ENCODE measurements at places on chromosomes 1 and 21.

- DNase-seq: no peak
Measured at GRCh38 chr1:206100226-206100815, 16.9 kb downstream of the AVPR1B start.

- no peak for DNase-seq
Measured at GRCh38 chr1:102262994-102263393, 266.3 kb upstream of the OLFM3 start.

- no peak for DNase-seq
Measured at GRCh38 chr1:182716740-182717720, 32.6 kb upstream of the RGS8 start.

DNA sequence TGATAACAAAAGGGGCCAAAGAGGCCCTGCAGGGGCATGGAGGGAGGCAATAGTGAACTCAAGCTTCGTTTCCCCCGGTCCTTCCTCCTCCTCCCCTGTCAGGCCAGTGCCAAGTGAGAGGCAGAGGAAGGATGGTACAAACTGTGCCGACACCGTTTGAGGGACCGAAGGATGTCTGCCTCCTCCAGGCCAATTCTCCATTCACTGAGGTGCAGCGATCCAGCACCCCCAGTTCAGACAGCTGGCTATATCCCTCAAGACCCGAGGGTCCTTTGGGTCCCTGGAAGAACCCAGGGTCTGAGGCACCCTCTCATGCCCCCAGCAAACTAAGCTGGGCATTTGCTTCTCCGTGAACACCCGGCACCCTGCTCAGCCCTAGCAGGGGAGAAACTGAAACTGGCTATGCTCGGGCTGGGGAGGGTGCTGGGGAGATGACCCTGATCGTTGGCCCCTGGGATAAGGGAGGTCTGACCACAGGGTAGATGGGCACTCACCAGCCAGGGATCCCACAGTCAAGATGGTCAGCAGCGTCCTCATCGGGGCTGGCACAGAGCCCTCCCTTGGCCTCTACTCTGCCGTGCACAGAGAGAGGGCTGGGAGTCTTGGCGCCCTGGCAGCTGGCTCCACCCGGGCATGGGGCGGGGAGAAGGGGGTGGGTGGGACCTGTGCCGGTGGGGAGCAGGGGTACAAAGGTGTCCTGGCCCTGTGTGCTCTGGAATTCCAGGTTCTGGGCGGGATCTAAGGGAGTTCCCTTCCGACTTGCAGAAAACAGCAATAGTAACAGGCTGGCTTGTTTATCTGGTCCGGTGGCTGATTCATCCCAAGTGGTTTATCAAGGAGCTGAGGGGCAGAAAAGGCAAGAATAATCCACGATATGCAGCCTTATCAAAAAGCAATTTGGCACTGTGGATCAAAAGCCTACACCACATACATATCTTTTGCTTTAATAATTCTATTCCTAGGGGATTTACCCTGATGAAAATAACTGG lies at the start of gene IL22RA1:
Gene IL22RA1, minus strand, starts transcription at position 595 of the 989 bp plus-strand sequence. Its CDS starts 58 bp downstream, at position 537.
- no peak for DNase-seq

DNA sequence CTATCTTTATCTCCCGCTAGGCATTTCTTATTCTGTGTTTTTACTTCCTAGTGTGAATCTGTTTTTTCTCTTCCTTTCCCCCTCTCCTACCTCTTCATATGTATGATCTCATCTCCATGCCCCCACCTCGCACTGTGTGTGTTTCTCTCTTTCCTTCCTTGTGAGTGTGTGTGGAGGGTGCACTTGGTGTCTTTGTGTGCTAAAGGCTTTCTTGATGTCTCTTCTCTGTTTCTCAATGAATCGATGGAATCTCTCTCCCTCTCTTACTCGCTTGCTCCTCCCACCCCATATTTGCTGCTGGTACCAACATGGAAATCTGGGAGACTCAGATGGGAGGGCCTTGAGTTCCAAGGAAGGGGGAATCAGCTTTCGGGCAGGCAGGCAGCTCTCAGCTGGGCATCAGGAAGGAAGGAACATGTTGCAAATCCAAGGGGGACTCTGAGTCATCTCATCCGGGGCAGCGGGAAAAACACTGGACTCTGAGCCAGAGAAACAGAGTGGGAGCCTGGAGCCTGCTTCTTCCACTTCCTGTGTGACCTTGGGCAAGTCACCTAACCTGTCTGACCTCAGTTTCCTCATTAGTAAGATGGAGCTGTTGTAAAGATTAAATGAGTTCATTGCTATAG lies 147.5 kb downstream of the PTPRU start:
- no peak for DNase-seq

DNA sequence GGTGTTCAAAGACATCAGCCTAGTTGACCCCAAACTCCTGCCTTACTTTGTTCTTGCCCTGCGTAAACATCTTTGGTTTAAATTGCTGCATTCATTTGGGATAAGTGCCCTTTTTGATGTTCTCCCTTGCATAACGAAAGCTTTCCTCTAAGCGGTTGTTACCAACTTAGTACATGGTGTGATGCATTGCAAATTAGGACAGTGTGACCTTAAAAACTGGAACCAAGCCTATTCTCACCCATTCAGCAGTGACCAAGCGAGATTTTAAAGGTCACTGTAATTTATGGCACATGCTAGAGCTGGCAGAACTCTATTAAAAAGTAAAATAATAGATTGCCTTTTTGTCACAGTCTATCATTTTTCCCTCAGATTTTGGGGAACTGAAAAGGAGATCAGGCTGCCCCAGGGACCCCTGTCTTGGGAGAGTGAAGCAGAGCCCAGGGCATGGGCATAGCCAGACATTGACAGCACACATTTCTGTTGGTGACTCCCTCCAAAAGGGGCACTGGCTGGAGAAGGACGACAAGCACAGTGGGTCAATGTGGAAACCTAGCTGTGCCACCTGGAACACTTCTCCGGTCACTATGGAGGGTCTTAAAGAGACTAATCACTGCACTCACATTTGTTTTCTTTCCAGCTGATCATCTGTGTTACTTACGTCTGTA lies 63.9 kb downstream of the KCNK1 start:
- no peak for DNase-seq

DNA sequence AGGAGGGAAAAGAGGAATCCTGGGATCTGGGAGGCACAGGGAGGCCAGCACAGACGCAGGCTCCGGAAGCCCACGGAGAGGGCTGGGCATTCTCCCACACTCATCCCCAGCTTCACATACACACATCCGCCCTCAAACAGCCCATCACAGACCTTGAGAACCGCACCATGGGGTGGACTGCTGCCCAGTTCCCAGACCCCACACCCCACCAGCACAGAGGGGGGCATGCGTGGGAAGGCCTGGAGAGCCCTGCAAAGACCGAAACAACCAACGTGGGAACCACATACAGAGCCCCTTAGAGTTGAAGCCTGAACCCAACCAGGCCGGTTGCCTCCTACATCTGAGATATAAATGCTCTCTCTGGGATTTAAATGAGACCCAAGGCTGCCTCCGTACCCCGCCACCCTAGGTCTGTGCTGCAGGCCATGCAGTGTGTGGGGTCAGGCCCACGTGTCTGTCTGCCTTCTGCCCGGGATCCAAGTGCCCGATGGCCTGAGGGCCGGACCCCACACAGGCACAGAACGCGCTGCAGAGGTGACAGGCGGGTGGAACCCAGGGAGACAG lies 126.2 kb upstream of the COL6A1 start:
- DNase-seq: no peak

GRCh38 chr1:216221260-216221700 lies 202.0 kb downstream of the USH2A start:
- DNase-seq: peak; percentile 85

DNA sequence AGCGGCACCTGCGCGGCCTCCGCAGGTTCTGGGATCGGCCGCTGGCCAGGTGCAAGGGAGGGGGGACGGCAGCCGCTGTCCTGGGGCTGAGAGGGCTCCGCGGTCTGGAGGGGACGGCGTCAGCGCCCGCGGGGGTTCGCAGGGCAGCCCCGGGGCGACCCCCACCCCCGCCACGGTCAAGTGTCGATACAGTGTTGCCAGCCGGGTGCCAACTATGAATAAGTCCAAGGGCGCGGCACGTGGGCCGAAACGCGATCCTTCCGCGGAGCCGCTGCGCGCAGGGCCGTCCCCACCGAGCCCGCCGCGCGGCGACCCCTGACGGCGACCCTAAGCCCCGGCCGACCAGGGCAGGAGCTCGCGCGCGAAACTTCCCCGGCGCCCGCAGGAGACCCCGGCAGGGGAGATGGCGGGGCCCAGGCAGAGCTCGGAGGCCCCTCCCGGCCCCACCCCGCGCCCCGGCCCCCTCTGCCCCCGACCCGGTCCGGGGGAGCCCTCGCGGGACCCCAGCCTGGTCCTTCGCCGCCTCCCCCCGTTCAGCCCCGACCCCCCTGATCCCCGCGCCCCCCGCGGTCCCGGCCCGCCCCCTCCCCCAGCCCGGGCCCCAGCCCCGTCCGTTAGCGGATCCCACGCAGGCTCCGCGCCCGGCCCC lies 586 bp upstream of the AGPAT3 start:
- DNase-seq: peak; percentile 52

DNA sequence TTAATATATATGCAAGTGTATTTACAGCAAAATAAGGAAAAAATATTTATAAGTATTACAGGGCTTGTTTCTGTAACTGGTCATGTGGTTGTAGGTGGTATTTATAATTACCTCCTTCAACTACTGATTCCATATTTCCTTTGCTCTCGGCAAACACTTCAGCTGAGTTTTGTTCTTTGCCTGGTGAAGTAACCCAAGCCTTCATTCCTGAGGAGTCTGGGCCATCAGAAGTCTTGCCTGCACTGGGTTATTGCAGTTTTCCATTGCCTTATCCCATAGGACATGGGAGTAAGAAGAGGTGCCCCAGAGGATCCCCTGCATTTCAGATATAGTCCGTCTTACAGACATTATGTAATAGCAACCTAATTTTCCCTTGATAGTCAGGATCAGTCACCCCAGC lies 23.8 kb downstream of the MARK1 start:
- no peak for DNase-seq

GRCh38 chr1:54009406-54009805 lies 8.6 kb downstream of the LDLRAD1 start:
- DNase-seq: no peak

GRCh38 chr1:95232646-95233318 lies 1.2 kb upstream of the RWDD3 start:
- DNase-seq: no peak

DNA sequence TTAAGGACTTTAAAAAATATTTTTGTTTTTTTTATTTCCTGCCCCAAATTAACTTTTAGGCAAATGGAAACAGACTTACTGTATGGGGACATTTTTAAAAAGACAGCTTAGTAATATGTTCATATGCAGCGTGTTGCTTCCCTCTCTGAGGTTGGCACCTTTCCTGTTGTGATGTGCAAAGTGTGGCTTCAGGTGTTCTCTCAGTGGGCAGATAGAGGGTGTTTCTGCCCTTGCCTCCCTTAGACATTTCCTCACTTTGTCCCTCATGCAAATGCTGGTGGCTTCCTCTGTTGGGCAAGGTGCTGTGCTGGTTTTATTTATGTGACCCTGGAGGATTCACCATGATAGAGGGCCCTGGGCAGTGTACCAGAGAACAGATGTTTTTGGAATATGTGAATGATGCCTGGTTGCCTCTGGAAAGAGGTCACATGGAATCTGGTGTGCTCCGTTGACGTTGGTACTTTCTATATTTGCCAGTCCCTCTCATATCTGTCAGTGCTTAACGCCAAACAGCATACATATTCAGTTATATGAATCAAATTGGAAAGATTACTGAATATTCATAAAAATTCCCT lies 123.5 kb downstream of the PATJ start:
- DNase-seq: no peak

- DNase-seq: no peak
Measured at GRCh38 chr1:161230762-161231161, 4.9 kb downstream of the TOMM40L start.

- no peak for DNase-seq
Measured at GRCh38 chr1:22518379-22518778, 44.9 kb upstream of the EPHA8 start.

DNA sequence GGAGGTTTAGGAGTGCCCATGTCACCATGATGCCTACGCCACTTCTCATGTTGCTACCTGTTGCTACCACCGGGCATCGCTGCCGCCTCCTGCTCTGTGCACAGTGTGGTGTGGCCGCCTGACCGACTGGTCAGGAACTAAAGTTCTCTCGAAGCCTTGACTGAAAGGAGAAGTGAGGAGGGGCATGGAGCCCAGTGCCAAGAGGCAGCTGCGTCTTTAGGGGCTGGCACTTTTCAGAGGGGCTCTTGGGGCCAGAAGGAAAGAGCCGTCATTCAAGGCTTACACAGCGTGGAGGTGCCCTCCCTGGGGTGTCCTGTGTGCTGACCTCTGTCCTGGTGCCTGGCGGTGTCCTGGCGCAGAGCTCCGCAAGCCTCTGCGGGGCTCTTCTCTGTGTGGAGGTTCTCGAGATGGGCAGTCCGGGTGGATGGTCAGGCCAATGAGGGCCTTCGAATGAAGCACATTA lies 57.2 kb downstream of the ADARB1 start:
- no peak for DNase-seq

DNA sequence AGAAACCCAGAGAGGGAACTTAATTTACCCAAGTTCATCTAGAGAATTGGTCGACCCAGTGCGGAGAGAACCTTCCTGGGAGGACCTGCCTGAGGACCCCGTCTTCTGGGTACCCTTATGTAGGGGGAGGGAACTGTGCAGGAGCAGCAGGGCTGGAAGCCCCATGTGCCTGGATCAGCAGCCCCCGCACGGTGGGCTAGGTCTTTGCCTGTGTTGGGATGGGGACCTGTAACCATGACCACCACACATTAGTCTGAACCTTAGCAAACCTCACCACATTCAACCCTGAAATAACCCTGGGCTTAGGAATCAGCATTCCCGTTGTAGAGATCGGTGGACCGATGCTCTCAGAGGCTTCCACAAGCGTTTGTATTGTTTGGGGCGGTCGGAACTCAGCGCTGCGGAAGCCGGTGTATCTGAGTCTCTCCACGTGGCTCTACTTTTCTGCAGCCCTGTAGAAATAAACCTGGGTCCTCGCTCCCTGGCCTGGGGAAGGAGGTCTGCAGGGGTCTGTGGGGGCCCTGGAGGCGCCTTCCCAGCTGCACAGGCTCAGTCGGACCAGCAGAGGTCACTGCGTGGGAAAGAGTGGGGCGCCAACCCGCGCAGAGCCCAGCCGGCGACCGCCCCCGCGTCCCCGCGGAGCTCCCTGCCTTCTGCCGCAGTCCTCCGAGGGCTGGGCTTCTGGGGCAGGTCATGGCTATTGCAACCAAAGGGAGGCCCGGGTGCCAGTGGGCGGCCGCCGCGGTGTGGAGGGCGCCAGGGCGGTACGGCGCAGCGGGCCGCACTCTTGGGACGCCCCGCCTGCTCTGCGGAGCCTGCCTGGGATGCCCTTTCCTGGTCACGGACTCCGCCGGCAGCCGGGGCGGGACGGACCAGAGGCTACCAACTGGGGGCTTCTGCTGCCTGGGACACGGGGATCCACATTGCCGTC lies 36.2 kb upstream of the KCNA10 start:
- no peak for DNase-seq

DNA sequence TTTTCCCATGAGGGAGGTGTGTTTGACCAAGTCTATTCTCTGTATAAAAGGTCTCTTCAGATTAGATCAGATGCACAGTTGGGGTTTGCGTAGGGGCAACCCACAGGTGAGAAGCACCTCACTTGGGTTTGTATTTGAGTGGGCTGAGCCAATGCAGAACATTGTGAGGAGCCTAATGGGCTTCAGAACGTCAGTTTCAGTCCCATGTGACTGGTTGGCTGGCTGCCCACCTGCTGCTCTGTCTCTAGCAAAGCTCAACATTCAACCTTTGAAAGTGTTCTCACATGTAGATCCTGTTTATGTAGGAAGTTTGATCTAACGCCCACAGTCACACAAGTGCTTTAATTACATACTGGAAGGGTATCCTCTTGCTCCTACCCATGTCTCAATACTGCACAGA lies 105.5 kb downstream of the FASLG start:
- no peak for DNase-seq

GRCh38 chr1:244794071-244794470 lies 41.4 kb upstream of the COX20 start:
- DNase-seq: no peak

- no peak for DNase-seq
Measured at GRCh38 chr1:234069760-234070159, 165.3 kb downstream of the SLC35F3 start.
